ENCODE measurements at places on chromosomes 3 and 15.

DNA sequence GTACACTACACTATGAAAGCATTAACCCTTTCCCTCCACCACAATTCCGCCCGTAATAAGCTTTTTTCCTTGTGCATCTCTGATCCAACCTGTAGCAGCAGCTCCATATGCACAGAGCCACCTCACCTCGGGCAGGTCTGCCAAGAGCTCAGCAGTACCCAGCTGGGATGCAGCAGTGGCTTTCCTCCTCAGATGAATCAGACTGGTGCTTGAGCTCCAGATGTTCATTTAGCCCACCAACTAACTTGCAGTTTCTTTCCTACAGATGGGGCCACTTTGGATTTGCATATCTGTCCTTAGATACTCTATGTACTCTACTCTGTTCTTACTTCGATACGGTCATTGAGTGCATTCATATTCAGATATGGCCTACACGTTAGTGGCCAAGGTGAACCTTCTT lies 14.8 kb upstream of the FSIP1 start:
- DNase-seq = no peak

DNA sequence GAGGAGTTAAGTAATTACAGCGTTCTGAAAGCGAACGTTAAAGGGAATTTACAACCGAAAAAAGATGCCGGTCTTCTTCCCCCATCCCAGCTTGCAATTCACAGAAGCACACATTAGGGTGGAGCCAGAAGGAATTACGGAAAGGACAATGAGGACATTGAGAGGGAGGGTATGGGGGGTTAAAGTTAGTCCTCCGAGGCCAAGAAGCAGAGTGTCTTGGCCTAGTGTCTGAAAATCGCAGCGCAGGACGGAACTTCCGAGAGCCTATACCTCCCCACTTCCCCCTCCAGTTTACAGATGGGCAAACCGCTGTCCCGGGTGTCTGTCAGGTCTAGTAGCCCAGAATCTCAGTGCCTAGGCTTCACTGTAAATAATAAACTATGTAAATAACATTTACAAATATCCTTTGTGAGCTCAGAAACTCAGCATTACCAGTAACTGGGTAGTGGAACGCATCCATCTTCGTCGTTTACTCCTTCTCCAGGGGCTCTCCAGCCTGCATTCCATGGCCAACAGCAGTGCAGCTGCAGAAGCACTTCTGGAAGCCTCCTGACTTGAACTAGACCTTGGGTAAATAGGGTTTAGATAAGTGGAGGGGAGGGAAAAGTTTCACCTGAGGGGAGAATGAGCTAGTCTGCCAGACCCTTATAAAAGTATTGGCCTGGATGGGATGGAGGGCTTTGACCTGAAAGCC lies 922 bp downstream of the ADPRH start:
- DNase-seq = peak; percentile 21

GRCh38 chr3:172868582-172869200 lies 118.2 kb downstream of the ECT2 start:
- DNase-seq = no peak

DNA sequence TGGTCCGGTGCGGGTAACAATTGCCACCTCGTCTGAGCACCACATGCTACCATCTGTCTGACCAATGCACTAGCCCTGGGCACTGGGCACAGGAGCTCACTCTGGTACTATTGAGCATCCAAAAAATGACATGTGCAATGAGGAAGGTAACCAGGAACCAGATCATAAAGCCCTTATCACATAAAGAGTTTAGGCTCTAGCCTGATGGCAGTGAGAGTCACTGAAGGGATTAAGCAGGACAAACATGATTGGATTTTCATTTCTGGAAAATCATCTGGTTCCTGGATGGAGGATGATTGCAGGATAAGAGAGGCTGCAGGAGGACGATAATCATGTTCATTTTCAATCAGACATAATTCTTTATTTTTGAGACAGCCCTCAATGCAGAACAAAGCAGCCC lies 12.4 kb downstream of the NDUFB4 start:
- DNase-seq = no peak

- DNase-seq = peak; percentile 77
These were observed 62.8 kb downstream of the OTOL1 start for GRCh38 chr3:161559177-161559998.

DNA sequence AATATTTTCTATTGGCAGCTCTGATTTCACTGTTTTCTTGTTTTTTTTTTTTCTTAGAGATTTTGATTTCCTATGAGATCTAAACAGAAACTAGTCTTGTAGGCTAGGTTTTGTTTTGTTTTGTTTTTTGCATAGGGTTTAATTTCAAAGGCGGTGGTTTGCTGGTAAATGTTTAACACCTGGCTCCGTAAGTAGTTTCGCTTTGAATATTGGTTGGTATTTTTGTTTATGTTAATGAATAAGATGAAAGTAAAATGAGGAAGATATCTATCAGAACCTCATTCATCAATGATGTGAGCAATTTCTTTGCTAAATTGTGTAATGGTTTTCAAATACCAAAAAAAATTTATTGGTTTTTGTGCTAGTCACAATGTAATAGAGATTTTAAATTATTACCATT lies 39.7 kb upstream of the TM4SF1 start:
- no peak for DNase-seq

- no peak for DNase-seq
These were observed 238.7 kb downstream of the CHST2 start for GRCh38 chr3:143358155-143358792.

- no peak for DNase-seq
These were observed 69.5 kb downstream of the PGPEP1L start for GRCh38 chr15:98938105-98938417.

DNA sequence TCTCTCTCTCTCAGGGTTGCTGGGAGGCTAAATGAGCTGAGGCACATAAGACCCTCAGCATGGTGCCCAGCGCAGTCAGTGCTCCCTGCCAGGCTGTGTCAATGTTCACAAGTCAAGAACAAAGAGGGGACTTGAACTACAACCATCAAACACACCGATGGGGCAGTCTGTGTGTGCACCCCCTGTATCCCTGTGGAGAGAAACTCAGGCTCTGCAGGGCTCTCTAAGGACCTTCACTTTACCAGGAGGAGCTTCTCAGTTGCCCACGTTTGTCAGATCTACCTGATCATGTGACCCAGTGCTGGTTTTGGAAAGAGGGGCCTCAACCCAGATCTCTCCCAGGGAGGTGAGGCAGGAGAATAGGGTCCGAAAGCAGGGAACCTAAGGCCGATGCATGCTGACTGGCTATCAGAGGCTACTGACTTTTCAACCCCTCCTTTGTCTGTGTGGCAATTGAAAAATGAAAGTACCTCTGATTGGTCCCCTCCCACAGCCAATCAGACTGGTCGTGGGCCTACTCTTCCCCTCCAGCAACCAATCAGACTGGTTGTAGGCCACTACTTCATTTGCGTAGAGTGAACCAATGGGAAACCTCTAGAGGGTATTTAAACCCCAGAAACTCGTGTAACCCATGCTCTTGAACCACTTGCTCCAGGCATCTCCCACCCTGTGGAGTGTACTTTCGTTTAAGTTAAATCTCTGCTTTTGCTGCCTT lies 34.0 kb downstream of the RHCG start:
- DNase-seq = peak; percentile 31

DNA sequence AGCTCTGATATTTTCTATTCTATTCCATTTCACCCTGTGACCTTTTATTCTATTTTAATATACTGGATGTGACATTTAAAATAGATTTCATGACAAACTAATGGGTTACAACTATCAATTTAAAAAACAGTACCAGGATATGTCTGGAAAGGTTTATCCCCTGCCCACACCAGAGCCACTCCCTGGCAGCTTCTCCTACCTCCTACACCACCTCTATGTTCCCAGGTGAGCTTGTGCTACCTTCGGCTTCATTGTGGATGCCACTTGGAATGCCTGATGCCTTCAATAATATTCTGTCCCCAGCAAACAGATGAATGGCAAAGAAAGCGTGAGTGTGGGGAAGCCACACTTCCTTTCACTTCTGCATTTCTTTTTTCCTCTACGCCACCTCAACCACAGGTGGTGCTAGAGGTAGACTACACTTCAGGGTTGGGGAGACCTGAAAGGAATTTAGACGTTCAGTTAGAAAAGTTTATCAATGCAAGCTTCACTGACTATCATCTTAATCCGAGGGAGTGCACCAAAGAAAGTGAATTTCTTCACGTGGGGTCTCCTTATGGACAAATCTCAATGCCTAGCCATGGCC lies 213.0 kb downstream of the SSR3 start:
- DNase-seq = no peak

- DNase-seq = no peak
These were observed 23.4 kb downstream of the PLSCR4 start for GRCh38 chr3:146227486-146227885.

DNA sequence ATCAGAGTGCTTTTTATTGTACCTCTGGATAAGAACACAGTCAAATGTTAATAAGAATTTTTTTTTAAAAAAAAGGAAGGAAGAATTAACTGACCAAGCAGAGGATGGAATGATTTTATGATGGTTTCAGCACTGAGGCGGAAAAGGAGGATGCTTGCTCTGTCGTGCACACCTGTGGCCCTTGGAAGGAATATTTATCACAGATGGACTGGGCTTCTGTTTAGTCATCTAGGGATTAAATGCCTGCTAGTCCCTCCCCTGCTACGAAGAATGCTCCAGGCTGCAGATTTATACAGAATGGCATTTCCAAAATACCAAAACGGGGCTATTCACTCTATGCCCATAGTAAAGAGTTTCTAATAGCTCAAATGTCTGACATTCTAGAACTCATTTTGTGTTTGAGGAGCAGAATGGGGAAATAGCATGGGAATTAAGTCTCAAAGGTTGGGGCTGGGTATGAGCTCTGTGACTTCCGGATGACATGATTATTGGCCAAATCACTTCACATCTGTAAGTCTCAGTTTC lies 92.8 kb upstream of the BCL6 start:
- no peak for DNase-seq

DNA sequence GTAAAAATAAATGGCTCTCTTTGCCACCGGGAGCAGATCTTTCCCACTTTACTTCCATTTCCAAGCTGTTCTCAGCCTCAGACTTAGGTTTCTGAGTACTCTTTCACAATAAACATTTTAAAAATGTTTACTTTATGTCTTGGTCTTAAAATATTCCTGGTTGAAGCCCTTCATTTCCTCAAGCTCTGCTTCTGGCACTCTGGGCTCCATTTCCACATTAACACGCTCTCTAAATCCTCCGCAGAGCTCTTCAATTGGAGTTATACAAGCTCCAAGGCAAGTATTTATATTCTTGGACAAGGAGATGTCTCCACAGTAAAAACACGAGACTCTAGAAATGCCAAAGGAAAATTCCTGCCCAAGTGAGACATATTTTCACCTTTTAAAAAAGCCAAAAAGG lies 169.3 kb downstream of the GREM1 start:
- DNase-seq = no peak

DNA sequence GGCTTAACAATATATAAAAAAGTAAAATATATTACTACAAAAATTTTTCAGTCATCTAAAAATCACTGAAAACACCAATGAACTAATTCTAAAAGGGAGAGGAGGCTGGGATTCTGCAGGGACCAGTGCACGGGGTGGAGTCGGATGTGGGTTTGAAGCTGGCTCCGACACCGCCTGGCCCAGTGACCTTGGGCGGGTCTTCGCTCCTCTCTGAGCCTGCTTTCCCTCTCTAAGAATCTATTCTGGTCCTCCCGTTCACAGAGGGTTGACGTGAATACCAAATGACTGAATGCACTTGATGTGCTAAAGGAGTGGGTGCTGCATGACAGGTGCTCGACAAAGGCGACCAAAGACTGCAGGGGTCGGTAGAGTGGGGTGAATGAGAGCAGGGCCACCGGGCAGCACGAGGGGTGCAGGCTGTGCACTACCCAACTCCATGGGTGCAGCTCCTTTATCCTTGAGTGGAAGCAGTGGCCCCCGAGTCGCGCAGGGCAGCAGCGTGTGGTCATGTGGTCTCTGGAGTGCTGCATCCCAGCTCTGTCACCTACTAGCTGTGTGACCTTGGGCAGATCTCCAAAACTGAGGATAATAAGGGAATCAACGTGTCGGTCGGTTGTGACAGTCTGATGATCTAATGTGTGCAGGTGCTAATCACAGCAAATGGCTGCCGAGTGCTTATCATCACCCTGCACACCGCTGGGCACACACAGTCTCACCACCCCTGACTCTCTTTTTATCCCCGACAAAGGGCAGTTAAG lies 8.6 kb upstream of the IQSEC1 start:
- no peak for DNase-seq

GRCh38 chr3:166071-166470 lies 30.5 kb upstream of the CHL1 start:
- DNase-seq = no peak

GRCh38 chr15:67190813-67191212 lies 63.6 kb downstream of the AAGAB start:
- no peak for DNase-seq

DNA sequence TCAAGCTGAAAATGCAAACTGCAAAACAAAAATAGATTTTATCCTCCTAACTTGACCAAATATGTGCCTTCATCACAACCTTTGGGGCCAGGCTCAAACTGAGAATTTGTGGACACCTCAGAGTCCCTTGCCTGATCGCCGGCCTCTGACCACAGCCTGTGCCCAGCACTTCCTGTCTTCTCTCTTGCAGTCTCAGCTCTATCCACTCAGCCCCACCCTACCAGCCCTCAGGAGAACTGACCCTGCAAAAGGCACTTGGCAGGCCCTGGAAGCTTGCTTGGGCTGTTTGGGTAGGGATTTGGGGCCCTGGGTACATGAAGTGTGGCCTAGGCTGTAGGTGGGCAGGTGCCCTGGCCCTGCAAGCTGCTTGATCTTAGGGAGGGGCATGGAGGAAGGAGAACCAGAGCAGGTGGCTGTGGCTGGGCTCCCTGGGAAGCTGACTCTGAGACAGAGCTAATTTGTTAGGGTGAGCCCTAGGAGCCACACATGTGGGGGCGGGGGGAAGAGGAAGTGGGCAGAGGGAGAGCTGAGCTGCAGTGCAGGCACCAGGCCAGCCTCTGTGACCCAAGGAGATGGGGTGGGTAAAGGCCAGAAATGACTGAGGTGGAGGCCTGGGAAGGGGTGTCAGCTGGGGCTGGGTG lies 8.6 kb downstream of the CLEC3B start:
- DNase-seq = peak; percentile 24

- DNase-seq = peak; percentile 67
These were observed 667 bp downstream of the CEMIP start for GRCh38 chr15:80779658-80780415.

GRCh38 chr3:111603679-111604078 lies 8.5 kb upstream of the ZBED2 start:
- DNase-seq = no peak

GRCh38 chr3:175018946-175019727 lies 160.0 kb downstream of the NAALADL2 start:
- peak; percentile 14 for DNase-seq

GRCh38 chr15:81418891-81419290 lies 44.9 kb upstream of the TMC3 start:
- DNase-seq = no peak

DNA sequence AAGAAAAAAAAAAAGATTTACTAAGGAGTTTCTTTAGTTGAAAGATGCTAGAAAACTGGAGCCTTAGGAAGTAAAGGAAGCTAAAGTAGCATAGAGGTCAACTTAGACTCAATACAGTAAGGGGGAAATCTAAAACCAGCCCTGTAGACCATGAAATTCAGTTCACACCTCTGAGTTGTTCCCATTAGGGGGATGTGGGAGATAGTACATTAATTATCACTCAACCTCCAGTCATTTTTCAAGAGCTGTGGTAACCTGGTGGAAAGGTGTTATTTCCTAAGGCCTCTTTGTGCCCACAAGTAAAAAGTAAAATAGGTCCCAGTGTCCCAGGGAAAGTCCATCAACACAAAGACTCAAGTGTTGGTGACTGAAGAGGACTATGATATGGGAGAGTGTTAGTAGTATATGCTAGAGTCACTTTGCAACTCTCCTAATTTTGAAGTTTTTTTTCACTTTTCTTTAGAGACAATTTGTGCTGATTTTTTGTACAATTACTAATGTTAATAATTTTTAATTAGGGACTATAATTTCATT lies 1274.4 kb upstream of the EPHA6 start:
- DNase-seq = no peak

GRCh38 chr3:174333640-174334039 lies 525.5 kb upstream of the NAALADL2 start:
- no peak for DNase-seq
